ENCODE measurements at places on chromosomes 3 and 15.

- no peak for DNase-seq
Observed at GRCh38 chr3:183500981-183501704, 54.4 kb downstream of the KLHL6 start.

- DNase-seq = no peak
Observed at GRCh38 chr3:128945041-128945877, 48.6 kb downstream of the CFAP92 start.

DNA sequence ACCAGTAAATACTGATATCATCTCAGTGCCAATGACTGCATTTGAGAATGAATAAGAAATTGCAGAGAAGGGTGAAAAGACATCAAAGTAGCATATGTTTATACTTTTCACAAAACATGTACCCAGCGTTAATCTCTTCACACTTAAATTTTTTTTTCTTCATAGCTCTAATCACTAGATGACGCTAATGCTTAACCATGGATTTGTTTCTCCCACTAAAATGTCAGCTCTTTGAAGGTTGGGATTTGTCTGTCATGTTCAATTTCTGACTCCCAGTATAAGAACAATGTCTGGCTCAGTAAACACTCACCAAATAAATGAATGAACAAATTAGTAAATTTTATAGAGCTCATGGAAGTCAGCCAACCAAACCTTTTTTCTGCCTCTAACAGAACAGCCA lies 78.3 kb upstream of the LMCD1 start:
- no peak for DNase-seq

DNA sequence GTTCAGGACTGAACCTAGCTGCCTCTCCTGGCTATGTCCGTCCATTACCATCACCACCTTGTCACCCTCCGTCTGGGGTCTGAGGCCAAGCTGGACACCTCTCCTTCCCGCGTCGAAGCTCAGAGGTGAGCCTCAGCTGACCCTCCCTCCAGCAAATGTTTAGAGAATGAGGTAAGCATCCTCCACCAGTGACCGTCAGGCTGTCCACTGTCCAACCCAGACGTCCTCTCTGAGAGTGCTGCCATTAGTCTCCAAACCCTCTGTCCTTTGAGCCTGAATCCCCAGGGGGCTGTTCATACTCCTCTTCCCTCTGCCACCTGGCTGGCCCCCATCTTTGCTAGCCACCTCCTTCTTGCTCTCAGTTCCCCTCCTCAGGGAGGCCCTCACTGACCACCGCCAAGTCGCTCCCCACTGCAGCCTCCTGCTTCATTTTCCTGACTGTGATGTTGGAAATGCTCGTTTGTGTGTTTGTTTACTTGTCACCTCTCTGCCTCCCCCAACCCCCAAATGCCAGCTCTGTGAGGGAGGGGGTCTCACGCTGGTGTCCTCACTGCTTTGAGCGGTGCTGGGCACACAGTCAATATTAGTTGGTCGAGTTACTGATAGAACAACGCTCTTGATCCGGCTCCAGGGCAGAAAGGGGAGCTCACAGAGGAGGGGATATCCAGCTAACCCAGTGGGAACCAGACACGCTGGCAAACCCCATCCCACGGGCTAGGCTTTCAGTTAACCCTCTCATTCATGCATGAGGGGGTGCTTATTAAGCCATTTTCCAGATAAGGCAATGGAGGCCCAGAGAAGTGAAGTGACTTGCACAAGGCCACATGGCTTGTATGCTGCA lies 64.9 kb downstream of the IQSEC1 start:
- no peak for DNase-seq

DNA sequence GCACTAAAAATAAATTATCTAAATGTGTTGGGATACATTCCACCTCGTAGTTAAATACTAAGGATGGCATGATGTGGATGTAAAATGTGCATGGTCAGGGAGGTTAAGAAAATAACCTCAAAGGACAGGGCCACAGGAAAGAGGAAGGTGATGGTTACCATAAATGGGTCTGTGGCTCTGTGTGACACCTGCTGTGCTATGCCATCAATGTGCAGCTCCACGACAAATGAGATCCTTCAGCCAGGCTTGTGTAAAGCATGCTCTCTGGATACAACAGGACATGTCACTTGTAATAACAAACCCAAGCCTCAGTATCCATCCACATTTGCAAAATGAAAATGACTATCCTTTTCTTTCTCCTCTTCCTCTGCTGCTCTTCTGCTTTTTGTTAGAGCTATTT lies 456.7 kb upstream of the RASGRP1 start:
- DNase-seq = no peak

- DNase-seq = no peak
Observed at GRCh38 chr3:115211810-115212492, 64.9 kb upstream of the ZBTB20 start.

DNA sequence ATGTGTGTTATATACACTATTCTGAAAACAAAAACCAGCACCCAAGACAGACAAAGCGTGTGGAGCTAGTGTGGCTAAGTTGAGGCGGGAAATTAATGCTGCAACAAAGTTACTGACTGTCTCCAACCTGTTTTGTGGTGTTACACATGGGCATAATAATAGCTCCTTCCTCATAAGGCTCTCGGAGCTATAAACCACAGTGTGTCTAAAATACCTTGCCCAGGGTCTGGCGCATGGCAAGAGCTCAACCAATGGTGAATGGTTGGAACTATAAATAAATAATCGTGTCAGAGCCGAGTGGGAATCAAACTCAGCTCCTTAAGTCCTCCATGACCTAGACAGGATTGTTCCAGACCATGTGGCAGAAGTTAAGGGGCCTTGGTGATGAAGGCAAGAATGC lies 35.9 kb upstream of the TFRC start:
- DNase-seq = no peak

GRCh38 chr3:171049861-171050444 lies 23.4 kb upstream of the SLC2A2 start:
- peak; percentile 62 for DNase-seq

GRCh38 chr3:115627180-115628074 lies 4.1 kb downstream of the GAP43 start:
- DNase-seq = peak; percentile 15

GRCh38 chr15:57440799-57441198 lies 64.5 kb downstream of the CGNL1 start:
- peak; percentile 66 for DNase-seq

DNA sequence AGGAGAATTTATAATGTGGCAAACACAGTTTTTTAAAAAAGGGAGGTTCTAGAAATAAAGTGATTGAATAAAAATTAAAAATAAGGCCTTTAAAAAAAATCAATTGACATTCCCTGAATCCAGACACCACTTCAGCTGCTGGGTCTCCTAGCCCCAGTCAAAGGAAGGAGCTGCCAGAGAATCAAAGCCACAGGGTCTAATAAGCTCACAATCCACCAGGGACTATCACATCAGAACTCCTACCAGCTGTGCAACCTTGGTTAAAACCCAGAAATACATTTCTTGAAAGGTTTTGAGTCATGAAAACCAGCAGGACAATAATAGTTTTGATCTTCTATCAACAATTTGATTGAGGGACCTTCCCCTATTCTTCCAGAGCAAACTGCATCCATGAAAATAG lies 134.5 kb downstream of the MECOM start:
- DNase-seq = no peak

DNA sequence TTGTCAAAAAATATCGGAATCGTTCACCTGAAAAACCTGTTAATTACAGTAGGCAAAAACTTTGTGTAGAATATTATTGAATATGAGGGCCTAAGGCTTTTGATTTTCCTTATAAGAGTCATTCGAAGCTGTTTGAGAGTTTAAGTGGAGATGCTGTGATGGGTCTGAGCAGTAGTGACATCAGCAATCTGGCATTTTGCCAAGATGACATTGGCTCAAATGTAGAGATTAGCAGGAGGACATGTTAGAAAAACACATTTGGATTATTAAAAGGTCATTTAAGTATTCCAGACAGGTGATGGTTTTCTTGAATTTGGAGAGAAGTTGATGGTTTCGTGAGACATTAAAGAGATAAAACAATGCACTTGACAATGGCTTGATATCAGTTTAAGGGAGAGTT lies 12.9 kb downstream of the OR5AC2 start:
- peak; percentile 2 for DNase-seq

DNA sequence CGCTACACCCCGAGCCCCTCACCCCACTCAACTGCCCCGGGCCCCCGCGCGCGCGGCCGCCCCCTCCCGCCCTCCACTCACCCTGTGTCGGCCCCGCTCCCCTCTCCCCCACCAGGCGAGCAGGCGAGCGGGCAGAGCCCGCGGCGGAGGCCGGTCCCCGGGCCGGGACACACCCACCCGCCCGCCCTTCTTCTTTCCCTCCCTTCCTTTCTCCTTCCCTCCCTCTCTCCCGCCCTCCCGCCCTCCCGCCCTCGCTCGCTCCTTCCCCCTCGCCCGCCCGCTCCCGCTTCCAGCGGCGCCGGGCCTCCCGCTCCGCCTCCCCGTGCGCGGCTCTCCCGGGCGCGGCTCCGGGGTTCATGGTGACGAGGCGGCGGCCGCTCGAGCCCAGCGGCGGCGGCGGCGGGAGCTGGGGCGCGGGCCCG lies at the start of gene CTDSPL:
Gene CTDSPL (plus strand): TSS at position 261 of the 422 bp plus-strand sequence. CDS start 320 bp downstream, outside the sequence.
- no peak for DNase-seq

GRCh38 chr3:164418414-164418813 lies 659.9 kb downstream of the SI start:
- DNase-seq = no peak

- DNase-seq = no peak
Observed at GRCh38 chr3:4432259-4432658, 34.8 kb downstream of the SUMF1 start.

GRCh38 chr3:150933473-150933995 lies 28.3 kb upstream of the MINDY4B start:
- DNase-seq = no peak

- no peak for DNase-seq
Observed at GRCh38 chr3:171061749-171062148, 35.2 kb upstream of the SLC2A2 start.

GRCh38 chr3:194983121-194983520 lies 287.8 kb downstream of the XXYLT1 start:
- no peak for DNase-seq

GRCh38 chr15:27028858-27029477 lies 58.0 kb downstream of the GABRG3 start:
- DNase-seq = peak; percentile 48

DNA sequence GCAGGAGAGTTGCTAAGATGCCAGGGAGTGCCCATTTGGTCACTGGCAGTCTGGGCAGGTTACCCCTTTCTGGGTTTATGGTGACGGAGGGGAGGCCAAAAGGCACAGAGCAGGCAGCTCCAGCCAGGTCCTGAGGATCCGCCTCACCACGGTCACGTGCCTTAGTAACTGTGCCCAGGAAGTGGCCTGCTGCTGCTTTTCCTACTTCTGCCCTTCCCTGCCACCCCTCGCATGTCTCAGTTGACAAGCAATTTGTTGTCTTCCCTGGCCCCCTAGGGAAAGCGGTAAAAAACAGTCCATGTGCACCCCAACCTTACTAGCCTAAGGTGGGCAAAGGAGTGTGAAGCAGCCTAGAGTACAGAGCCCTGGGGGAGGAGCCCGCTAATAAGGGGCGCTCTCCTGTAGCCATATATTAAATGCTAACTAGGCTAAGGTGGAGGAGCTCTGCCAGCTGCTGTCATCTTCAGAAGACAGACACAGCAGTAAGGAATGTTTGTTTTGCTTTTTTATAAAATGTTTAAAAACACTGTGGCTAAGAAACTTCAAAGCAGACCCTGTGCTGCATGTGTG lies 9.1 kb upstream of the LIPH start:
- no peak for DNase-seq

DNA sequence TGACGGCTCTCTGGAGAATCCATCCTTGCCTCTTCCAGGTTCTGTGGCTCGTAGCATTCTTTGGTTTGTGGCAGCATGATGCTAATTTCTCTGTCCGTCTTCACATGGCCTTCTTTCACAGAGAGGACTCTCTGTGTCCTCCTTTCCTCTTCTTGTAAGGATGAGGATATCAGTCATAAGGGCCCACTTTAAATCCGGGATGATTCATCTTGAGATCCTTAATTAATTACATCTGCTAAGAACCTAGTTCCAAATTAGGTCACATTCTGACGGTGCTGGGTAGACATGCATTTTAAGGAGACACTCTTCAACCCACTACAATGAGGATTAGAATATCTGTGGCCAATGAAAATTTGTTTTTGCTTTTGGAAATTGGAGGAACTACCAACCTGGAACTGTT lies 15.7 kb upstream of the GXYLT2 start:
- no peak for DNase-seq

DNA sequence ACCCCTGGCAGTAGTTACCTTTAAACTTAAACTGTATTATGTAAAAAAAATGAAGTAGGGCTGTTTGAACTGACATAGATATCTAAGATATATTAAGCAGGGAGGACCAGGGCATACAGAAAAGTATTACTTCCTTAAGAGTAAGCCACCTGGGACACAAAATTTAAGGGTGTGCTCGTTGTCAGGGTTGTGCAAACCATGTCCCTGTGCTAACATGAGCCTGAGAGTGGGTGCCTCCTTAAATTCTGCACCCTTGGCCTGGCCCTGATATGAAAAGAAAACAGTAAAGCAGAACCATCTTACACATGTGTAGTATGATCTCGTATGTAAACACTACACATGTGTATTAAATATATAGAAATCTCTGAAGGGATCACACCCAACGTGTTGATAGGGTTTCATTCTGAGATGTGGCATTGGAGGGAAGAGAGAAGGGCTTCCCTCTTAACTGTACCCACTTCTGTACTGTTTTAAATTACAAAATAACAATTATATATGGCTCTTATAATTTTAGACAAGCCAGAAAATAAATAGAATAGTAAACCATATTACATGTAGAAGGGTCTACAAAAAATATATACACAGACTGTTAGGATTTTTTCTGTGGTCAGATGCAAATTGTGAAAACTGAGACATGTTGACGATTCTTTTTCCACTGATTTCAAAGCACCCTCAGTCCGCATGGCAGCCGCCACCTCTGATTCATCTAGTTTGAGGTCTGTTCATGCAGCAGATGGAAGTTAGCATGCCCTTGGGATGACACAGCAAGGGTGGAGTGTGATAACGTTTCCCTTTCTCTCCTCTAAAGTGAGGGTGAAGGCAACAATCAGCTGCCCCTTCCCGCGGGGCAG lies 400.8 kb upstream of the PROK2 start:
- DNase-seq = no peak

GRCh38 chr3:117101697-117102096 lies 392.1 kb downstream of the TUSC7 start:
- no peak for DNase-seq

GRCh38 chr15:39430389-39430788 lies 150.5 kb upstream of the THBS1 start:
- no peak for DNase-seq

GRCh38 chr15:37112171-37112570 lies 11.8 kb upstream of the MEIS2 start:
- DNase-seq = no peak

GRCh38 chr15:100060276-100060926 lies 281.4 kb downstream of the ADAMTS17 start:
- no peak for DNase-seq
